LHCN-M2 (cell line): ENCODE measurements at places on chromosomes 2 and 18. TPM values are rescaled to one million over a fixed set of nuclear protein-coding genes. Genes with fewer than 3 reads are reported as not detected.

DNA sequence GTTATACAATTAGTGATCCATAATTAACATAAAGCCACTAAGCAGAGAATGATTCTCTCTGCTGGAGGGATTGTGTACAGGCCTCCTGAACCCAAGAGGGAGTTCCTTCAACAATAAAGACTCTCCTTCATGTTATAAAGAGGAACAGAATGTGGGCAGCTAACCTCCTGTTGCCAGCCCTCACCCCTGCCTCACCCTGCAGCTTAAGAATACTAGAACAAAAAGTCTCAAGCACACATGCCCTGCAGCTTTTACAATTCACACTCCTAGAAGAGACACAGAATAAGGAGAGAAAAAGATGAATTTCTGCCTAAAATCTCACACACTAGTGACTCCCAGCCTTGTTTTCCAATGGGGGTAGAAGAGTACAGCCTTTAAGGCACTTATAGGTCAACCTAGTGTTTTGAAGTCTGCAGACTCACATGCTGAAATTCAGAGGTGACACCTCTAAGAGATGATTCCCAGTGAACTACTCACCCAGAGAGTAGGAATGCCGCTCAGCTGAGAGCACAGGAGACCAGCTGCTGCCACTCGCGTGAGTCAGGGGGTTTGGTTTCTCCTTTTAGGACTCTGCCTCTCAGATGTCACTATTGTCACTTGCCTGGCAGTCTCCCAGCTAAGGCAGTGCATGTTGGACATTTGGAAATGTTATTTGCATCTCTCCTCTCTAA lies 32.5 kb upstream of the IL1RL1 start:
- peak; percentile 39 for DNase-seq

DNA sequence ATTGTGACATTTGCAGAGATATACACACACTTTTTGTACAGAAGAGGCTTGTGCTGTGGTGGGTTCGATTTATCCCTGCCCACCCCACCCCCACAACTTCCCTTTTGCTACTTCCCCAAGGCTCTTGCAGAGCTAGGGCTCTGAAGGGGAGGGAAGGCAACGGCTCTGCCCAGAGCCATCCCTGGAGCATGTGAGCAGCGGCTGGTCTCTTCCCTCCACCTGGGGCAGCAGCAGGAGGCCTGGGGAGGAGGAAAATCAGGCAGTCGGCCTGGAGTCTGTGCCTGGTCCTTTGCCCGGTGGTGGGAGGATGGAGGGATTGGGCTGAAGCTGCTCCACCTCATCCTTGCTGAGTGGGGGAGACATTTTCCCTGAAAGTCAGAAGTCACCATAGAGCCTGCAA lies 40.0 kb downstream of the STEAP3 start:
- DNase-seq = no peak

DNA sequence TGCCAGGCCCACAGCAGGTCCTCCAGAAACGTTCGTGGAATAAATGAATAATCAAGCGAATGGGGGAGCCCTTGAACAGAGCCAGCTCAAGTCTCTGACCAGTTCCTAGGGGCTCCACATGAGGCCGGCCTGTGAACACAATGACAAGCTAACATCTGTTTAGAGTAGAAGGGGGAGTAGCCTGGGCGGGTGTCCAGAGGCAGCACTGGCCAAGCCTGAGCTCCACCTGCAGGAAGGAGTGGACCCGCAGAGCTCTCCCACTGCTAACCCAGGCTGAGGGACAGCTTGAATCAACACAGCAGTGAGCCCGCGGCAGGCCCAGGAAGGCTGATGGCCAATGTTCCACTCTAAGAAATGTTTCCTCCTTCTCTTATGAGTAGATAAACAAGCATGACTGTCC lies 234.8 kb upstream of the RAB6C start:
- DNase-seq = no peak

- DNase-seq = no peak
Observed at GRCh38 chr2:96546321-96546720, 9.8 kb downstream of the ARID5A start.

The IL1F10 gene
- not detected in 2 replicates for total RNA-seq

- DNase-seq = no peak
Observed at GRCh38 chr18:56715121-56715520, 64.0 kb downstream of the WDR7 start.

GRCh38 chr2:178247250-178247649 lies 52.9 kb downstream of the OSBPL6 start:
- no peak for DNase-seq

DNA sequence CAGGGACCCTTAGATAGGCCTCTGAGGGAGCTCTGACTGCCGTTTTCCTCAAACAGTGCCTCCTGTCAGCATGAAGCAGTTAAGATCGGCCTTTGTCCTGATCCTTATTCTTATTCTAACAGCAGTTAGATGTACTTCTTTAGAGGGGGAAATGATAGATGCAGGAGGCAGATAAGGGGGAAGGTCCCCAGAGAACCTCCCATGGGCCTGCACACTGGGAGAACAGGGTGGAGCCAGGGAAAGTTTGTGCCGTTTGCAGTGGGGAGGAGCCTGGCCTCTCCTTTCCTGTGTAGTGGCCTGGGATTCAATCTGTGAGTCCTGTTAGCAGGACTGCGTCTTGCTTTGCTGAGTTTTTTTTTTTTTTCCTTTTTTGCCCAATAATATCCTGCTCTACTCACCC lies 7.9 kb upstream of the INPP4A start:
- no peak for DNase-seq

The ZNF385B gene
- 0.13 and 0.17 TPM in 2 replicates for total RNA-seq

GRCh38 chr2:38148501-38148900 lies 72.5 kb upstream of the CYP1B1 start:
- peak; percentile 72 for DNase-seq

GRCh38 chr2:132577686-132578085 lies 92.3 kb downstream of the LYPD1 start:
- DNase-seq = no peak

- no peak for DNase-seq
Observed at GRCh38 chr2:113089916-113090315, 22.1 kb downstream of the IL1F10 start.

The POMC gene
- total RNA-seq = not detected in 2 replicates

The ABCB11 gene
- not detected in 2 replicates for total RNA-seq

The LAMA3 gene
- total RNA-seq = 3.3 and 4.2 TPM in 2 replicates

The UGT1A3 gene
- total RNA-seq = not detected in 2 replicates

DNA sequence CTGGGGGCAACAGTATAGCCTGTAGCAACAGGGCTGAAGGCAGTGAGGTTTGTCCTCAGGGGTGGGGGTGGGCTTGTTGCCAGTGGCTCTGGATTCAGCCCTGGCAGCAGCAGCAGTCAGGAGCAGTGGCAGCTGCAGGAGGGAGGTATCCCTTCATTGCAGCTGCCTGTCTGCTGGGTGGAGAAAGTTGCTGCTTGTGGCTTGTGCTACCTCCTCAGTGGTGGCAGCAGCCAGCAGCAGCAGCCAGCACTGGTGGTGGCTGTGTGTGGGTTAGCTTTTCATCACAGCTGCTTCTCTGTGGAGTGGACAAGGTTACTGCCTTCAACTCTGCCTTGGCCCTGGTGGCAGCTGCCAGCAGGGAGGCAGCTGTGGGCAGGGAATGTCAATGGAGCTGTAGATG lies 94.9 kb downstream of the ARL6IP6 start:
- DNase-seq = peak; percentile 42

DNA sequence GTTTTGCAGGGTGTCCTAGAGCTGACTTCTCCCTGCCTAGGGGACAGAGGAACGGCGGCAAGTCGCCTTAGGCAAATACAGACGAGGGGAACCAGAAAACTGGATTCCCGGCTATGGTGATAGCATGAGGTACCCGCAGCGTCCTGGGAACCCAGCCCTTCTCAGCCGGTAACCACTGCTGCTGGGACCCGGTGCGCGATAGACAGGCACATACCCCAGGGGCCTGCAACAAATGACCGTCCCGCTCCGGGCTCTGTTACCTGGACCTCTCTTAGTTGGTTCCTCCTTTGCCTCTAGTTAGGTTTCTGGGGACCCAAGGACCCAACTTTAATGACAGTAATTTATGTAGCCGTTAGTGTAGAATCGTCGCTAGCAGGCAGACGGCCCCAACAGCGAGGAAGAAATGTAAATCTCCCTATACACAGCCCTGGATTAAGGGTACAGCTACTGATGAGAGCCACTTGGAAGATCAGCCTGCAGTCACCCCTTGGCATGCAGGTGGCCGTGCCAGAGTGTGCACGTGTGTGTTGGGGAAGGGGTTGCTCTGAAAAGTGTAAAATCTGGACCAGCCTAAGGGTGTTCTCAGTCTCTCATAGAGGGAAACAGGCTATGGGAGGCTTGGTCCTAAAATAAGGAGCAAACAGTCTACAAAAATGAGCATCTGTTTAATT lies 819 bp upstream of the SERPINE2 start:
- no peak for DNase-seq

- DNase-seq = no peak
Observed at GRCh38 chr2:98356729-98357128, 10.5 kb downstream of the CNGA3 start.

- no peak for DNase-seq
Observed at GRCh38 chr2:129882476-129882875, 97.0 kb upstream of the RAB6C start.

- no peak for DNase-seq
Observed at GRCh38 chr2:237062585-237062984, 23.1 kb upstream of the COPS8 start.

DNA sequence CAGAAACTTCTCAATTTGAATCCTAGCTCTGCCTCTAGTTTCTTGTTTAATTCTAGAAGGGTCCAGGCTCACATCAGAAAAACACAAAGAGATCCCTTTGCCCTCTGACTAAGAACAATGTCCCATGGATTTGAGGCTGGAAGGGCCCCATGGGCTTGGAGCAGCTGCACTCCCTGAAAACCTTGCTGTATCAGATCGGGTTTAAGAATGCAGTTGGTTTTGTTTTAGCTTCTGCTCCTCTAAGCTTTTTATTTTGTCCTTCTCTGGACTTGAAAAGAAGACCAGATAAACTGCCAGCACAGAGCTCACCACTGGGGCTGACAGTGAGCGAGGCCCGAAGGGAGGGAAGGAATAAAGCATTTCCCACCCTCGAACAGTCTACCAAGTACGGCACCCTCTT lies 69.2 kb upstream of the WIPF1 start:
- DNase-seq = peak; percentile 53

DNA sequence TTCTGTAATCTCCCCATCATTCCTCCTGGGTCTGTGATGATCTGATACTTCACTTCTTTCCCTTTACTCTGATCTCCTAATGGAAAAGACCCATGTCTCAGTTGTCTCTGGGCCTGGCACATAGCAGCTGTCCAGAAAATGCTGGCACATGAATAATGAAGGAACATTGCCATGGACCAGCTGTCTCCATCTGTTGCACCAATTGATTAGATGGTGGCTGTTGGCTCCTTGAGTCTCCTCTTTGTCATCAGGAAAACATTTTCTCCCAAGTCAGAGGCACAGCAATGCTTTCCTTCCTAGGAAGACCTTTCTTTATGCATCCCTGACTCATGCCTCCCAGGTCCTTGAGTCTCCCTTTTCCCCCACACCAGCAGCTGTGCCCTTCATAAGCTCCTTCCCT lies 286.2 kb upstream of the CXCR4 start:
- no peak for DNase-seq

The MRPL44 gene
- 36.2 and 38.3 TPM in 2 replicates for total RNA-seq

DNA sequence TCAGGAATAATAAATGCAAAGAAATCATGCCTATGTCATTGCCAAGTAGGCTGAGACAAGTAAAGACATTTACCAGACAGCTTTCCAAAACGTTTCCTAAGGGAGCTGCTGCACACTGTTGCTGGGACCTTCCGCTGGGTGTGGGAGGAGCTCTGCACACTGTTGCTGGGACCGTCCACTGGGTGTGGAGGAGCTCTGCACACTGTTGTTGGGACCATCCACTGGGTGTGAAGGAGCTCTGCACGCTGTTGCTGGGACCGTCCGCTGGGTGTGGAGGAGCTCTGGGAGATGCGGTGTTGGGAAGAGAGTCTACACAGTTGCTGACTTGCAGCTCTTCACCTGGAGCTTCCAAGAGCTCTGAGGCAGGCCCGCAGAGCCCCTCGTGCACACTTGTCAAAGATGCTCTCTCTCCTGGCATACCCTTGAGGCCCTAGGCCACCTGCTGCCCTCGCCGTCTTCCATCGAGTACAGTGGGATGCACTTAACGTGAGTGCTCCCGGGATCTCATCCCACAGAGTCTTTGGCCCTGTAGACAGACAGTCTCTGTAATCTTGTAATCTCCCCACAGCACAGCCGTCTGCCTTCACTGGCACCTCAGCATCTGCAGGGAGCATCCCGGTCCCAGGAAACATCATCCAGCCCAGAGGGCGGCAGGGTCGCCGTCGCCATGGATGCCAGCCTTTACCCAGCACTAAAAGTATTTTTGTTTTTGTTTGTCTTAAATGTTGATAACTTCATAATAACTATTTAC lies 51.4 kb downstream of the TRAPPC12 start:
- no peak for DNase-seq

The LRRC30 gene
- not detected in 2 replicates for total RNA-seq
